GM13976 (cell line): ENCODE measurements at places on chromosomes 6 and 20.
A peak's percentile ranks its signal among the peaks of the same experiment; 100 is the strongest.

DNA sequence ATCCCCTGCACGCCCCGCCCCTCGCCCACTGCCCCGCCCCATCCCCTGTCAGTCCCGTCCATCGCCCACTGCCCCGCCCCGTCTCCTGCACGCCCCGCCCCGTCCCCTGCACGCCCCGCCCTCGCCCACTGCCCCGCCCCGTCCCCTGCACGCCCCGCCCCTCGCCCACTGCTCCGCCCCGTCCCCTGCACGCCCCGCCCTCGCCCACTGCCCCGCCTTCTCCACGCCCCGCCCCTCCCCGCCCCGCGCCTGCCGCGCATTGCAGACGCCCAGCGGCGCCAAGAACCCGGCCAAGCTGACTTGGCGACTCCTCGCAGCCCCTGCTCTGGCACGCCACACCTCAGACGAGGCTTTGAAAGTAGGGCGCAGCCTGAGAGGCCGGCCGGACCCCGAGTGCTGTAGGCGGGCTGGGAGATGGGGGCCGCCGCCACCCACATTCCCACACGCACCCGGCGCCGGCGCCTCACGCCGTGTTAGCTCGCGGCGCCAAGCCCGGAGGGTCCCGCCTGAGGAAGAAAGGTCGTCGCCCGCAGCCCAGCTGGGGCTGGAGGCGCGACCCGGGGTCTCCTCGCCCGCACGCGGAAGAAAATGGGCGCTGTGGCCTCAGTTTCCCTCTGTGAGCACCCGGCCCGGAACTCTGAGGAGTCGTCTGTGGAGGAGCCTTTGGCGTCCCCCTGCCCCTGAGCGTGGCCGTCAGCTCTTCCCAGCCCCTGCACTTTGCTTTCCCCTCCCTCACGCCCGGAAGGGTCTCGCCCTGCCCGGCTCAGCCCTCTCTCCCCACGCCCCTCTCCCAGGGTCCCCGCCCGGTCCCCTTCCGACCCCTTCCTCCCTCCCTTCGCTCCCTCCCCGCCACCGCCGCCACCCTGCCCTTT, at the start of gene RAD21L1:
TSS of gene RAD21L1 (plus strand) at position 262 of the 872 bp plus-strand sequence. CDS start 2,410 bp downstream, outside the sequence.
- DNase-seq = peak; percentile 98

- DNase-seq = no peak
These were observed 9.0 kb upstream of the MRGBP start for GRCh38 chr20:62787321-62787720.

DNA sequence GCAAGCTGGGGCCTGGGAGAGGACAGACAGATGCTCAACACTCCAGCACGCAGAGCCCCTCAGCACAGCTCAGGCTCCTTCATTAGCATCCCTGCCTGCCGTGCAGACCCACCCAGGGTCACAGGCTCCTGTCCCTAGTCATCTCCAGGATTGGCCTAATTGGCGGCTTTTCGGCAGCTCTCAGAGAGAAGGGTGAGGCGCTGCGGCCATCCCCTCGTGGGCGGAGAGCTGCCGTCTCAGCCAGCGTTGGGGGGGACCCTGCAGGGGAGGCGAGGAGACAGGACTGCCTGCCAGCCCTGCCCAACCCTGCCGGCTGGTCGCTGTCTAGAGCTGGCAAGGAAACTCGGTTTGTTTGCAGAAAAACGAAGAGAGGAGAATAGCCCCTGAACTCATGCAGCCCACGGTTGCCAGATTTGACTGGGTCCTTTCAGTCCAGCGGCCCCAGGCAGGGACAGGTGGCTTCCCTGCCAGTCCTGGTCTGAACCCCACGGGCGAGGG, 26.8 kb downstream of the BHLHE23 start:
- no peak for DNase-seq

DNA sequence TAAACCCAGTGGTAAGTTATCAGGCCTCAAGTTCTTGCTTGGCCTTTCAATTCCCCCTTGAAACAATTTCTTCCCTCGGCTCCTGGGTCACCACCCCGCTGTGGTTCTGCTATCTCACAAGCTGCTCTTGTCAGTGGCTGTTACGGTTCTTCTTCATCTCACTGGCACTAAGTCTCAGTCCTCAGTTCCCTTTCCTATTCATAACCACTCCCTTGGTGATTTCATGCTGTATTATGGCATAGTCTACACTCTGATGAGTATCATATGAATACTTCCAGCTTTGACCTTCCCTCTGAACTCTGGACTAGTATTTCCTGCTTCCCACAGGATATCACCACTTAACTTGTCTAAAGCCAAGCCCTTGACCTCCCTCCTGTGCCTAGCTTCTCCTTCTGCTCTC, 7.9 kb downstream of the TAAR1 start:
- no peak for DNase-seq

DNA sequence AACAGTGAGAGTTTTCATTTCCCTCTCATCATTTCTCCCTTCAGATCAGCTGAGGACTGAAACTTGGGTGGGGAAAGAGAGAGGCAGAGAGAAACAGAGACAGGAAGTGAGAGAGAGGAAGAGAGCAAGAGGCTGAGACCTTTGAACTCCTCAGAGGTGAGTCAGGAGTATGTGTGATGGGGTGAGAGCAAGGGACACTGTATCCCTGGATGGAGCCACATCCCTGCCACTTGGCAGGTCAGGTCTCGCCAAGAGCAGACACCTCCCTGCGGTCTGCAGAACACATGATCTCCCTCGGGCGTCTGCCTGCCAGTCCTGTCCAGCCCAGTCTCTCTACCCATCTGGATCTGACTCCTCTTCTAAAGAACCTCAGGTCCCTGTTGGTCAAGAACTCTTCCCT, 62.7 kb upstream of the SYNDIG1 start:
- no peak for DNase-seq

DNA sequence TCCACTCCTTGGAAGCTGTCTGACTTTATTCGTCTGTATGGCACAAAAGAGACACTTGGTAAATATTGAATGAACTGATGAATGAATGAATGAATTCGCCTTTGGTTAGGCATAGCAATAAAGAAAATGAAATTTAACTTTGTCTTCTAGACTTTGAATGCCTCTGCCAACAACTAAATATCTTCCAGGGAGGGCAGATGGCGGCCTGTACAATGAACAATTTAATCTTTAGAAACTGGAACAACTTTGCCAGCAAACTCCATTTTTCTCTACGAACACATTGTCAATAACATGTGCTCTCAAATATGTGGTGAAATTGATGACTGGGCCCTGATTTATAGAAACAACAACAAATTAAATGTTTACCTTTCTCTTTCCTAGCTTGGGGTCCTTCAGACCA, 140.6 kb downstream of the ZNF217 start:
- DNase-seq = no peak

GRCh38 chr6:3427687-3428085, 29.2 kb downstream of the SLC22A23 start:
- DNase-seq = no peak
